Cerebellum (tissue), 4 donors: ENCODE measurements at places on chromosomes 2 and 18.

DNA sequence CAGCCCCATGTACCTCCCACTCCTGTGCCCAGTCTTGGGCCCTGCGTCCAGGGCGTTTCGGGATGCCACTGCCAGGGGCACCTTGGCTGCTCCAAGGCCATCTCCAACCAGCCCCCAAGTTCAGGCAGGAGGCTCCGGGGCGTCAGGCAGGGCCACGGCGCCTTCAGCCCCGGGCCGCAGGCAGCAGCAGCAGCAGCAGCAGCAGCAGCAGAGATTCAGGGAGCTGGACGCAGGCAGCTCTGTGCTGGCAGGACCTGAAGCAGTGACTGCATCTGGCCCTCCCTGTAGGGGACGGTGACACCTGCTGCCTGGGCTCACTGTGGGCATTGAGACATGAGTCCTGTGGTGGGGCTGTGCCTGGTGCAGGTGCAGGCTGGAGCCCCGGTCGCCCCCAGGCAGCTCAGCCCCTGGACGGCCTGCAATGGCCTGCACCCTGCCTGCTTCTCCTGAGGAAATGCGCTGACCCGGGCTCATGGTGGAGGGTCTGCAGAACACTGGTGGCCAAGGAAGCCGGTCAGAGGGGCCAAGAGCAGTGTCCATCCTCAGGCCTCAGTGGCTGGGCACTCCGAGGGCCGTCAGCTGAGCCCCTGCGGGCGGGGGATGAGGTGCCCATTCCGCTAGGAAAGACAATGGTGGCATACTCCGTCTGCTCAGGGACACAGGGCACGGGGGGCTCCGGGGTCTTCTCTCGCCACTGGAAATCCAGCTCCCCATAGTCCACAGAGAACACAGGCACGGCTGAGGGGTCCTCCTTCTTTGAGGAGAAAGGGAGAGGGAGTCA lies 8.0 kb downstream of the PDCD1 start:
- no peak for DNase-seq

- DNase-seq = no peak
Observed at GRCh38 chr18:54924948-54925347, 34.3 kb downstream of the CCDC68 start.

DNA sequence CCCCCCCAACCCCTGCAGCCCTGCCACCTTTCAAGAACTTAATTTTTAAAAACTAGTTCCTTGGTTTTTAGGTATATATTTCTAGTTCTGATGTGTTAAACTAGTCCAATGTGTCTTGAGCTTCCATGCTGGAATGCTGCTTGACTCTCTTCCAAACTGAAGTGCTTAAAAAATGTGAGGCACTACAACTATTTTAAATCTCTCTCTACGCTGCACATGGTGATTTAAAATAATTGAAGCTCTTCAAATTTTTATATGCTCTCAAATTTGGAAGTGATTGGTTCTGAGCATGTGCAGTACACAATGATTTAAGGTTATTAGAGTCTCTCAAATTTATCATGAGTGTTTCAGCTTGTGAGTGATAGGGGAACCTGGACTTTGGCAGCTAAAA lies 192.6 kb upstream of the ZEB2 start:
- no peak for DNase-seq

GRCh38 chr2:60926741-60927552 lies 45.6 kb downstream of the REL start:
- DNase-seq = no peak

DNA sequence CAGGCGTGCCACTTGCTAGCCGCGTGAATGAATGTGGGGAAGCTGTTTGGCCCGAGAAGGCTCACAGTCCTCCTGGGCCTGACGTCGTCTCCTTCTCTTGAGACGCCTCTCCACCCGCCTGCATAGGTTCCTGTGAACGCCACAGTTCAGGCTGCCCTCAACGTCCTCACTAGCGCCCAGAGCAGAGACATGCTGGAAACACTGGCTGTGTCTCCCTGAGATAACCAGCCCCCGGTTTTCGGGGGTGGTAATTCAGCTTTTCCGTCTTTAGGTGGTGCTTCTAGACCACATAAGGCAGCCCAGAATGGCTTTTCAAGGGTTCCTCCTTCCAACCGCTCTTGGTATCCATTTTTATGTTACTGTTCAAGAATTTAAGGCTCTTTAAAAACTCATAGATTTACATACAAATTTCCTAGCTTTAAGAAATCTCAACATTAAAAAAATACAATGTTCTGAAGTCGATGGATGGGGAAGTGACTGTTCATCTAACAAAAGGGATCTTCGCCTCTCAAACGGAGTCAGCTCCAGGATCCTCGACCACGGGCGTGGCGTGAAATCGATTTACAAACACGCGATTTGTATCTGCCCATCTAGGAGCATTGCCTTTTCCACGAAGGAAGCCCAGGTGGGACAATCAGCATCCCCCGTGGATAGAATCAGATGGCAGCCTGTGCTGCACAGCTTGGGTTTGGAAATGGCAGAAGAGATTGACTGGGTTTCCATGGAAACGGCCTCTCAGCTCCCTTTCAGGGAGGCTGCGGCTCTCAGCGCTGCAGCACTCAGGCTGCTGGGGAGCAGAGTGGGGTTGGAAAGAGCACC lies 110.6 kb upstream of the PXDN start:
- DNase-seq = peak; percentile 94

GRCh38 chr2:136613096-136613495 lies 152.2 kb upstream of the THSD7B start:
- no peak for DNase-seq

GRCh38 chr2:112960230-112960825 lies 17.5 kb upstream of the IL36G start:
- DNase-seq = no peak

GRCh38 chr2:47656715-47657600 lies 126.0 kb upstream of the MSH6 start:
- DNase-seq = no peak
